ENCODE measurements at places on chromosomes 5 and 9.

- no peak for DNase-seq
Observed at GRCh38 chr5:142478113-142478512, 153.3 kb upstream of the SPRY4 start.

- DNase-seq: no peak
Observed at GRCh38 chr5:172661526-172661925, 20.5 kb downstream of the NEURL1B start.

GRCh38 chr9:136762915-136763648 lies 1.2 kb downstream of the LCN15 start:
- DNase-seq: no peak

DNA sequence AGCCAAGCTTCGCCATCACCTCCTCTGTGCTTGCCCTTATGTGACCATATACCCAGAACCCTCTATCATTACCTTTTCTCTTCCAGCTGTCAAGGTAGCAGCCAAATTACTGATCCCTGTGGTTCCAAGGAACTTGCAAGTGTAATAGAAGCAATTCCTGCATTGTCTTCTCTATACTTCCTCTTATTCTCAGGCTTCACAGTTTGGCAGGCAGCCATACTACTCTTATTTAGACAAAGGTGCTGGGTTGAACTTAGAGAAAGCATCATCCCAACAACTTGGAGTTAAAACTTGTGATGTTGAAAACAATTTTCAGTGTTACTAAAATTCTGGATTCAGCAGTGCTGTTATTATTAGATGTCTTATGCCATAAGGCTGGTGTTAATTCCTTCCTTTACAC lies 93.2 kb downstream of the NLN start:
- no peak for DNase-seq

- DNase-seq: no peak
Observed at GRCh38 chr5:133400831-133401351, 211.4 kb downstream of the FSTL4 start.
